ENCODE measurements at places on chromosomes 11 and 22.
A peak's percentile ranks its signal among the peaks of the same experiment; 100 is the strongest.

GRCh38 chr11:117223741-117224689 is 7.9 kb downstream of the PCSK7 start:
- DNase-seq, result no peak

DNA sequence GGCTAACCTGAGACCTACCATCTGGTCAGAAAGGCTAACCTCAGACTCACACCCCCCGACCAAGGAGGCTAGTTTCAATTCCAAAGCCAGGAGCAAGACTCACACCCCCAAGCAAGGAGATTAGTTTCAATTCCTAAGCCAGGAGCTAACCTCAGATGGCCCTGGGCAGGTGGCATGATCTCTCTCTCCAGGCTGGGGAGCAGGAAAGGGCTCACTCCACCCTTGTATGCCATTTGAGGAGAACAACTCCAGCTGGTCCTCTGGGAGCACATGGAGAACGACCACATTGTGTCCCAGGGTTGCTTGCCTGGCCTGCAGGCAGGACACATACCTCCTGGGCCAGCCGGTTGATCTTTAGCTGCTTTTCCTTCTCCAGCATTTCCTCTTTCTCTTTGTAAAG is 32.6 kb downstream of the USH1C start:
- DNase-seq, result no peak

- DNase-seq, result no peak
These were observed 395.9 kb upstream of the CCDC90B start for GRCh38 chr11:83681906-83682610.

DNA sequence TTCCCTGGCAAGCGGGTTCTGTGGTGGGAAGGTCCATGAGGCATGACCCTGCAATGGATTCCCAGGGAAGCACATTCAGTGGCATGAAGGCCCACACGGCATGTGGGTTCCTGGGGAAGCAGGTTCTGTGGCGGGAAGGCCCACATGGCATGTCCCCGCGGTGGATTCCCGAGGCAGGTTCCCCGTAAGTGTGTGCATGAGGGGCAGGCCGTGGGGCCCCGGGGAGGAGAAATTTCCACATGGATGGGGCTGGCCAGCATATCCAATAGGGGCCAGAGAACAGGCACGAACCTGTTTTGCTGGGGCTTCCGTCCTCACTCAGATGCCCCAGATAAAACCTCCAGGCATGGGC is 83.7 kb downstream of the PHF21B start:
- no peak for DNase-seq

DNA sequence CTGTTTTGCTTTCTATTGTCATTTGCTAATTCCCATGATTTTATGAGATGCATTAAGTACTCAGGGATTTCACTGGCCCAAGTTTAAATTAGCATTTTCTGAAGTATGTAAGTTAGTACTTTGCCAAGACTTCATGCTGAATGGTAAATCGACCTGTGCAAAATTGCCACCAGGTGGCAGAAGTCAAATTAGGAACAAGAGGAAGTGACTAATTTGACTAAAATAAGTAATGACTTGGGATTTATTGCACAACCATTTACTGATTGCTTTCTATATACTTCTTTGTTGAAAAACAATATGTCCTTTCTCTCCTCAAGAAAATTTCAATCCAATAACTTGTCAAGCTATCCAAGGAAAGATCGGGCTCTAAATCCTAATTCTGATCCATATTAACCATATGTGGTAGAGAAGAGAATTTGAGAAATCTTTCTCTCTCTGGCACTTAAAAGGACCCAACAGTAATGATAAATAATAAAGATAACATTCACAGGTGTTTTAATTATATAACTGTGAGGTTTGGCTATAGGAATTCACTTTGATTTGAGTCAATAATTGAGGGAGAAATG is 253.7 kb upstream of the CHORDC1 start:
- DNase-seq, result no peak

GRCh38 chr22:43154887-43155536 is 3.7 kb downstream of the TSPO start:
- no peak for DNase-seq

DNA sequence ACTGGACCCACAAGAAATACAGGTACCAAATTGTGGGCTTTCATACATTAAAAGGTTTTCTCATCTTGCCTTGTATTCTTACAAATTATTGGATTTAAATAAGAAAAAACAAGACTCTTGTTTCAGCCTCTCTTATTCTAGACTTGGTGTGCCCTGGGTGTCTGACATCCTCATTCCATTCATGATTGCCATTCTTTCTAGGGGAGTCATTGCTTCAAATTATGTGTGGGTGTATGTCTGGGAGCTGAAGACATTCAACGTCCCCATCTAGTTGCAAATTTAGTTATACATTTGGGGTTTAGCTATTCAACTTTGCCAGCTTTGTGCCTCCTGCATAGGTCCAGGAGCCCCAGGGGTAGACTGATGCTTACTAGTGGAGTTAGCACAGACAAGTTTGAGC is 18.1 kb downstream of the MAML2 start:
- DNase-seq, result no peak

GRCh38 chr11:22742157-22742613 is 75.8 kb downstream of the GAS2 start:
- no peak for DNase-seq

- peak; percentile 33 for DNase-seq
These were observed 340.7 kb downstream of the LARGE1 start for GRCh38 chr22:33579448-33580093.

DNA sequence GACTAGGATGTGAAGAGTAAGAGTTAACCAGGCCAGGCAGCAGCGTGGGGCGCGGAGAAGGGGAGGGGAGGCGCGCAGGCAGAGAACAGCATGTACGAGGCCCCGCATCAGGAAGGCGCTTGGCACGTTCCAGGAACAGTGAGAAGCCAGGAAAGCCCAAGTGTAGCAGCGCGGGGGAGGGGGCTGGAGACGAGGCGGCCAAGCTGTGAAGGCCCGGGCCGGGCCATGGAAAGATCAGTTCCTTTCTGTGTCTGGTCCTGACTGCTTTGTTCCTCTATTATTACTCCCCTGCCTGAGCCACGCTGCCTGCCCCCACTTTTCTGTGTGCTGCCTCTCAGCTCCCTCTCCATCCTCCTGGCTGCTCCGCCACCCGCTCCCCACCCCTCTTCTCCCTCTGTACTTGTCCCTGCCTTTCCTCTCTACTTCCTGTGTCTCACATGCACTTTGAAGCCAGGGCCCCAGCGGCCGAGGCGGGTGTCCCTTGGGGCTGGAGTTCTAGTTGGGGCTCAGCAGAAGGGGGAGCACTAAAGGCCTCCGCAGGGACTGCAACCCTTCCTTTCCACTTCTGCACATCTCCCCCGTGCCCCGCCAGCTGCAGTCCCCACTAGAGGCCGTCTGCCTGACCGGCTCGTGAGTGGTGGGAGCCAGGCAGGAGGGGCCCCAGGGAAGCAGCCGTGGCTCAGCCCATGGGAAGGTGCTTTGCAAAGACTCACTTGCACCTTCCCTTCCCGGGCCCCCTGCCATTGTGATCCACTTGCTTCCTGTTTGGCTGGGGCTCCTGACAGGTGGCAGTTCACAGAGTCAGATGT is 63.7 kb downstream of the PRDM11 start:
- no peak for DNase-seq

GRCh38 chr22:40628354-40629042 is 8.0 kb downstream of the MRTFA start:
- DNase-seq, result no peak

- peak; percentile 45 for DNase-seq
These were observed 1862.9 kb upstream of the RAG2 start for GRCh38 chr11:38460896-38461295.

- DNase-seq, result no peak
These were observed 602 bp downstream of the NAT10 start for GRCh38 chr11:34105957-34106504.

DNA sequence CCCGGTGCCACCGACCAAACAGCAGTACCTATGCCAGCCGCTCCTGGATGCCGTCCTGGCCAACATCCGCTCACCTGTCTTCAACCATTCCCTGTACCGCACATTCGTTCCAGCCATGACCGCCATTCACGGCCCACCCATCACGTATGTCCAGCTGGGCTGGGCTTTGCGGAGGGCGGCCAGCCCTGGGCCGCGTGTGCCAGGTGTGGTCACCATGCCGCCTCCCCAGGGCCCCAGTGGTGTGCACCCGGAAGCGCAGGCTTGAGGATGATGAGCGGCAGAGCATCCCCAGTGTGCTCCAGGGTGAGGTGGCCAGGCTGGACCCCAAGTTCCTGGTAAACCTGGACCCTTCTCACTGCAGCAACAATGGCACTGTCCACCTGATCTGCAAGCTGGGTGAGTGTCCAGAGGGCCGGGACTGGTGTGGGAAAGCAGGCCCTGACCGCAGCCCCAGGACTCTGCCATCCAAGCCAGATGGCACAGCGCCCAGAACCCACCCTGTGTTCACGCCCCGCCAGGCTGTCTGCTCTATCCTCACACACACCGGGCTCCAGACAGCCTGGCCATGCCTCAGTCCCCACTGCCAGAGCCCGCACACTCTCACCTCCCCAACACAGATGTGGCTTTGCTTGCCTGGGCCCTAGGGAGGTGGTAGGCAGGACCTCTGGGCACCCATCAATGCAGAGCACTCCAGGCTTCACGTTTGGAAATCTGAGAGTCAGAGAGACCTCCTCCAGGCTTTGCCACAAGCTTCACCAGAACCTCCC is 77.6 kb downstream of the MED15 start:
- no peak for DNase-seq

- no peak for DNase-seq
These were observed 4.6 kb upstream of the GALR3 start for GRCh38 chr22:37818409-37819104.

DNA sequence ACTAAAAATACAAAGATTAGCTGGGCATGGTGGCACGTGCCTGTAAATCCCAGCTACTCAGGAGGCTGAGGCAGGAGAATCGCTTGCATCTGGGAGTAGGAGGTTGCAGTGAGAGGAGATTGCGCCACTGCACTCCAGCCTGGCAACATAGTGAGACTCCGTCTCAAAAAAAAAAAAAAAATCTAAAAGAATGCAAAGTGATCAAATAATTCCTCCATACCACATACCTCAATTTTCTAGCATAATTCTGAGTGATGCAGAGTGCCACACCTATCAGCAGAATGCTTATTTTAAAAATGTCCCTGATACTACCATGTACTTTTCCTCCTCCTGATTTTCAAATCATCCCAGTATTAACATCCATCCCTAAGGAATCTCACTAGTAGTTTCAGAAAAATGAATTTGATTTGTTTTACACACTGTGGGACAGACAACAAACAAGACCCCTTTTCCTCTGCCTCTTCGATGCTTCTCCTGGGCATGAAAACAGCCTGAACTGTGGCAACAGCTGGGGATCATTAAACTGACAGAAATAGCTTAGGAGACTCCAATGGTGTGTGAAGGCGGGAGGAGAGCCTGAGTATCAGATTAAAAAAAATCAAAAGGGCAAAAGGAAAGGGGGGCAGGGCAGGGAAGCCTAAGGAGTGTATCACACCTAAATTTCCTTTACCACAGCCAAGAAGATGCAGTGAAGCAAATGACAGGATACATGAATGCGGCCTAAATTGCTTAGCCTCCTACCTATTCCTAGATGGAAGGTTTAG is 114.7 kb downstream of the SGSM3 start:
- DNase-seq, result no peak

- DNase-seq, result no peak
These were observed 174.2 kb upstream of the ARHGAP20 start for GRCh38 chr11:110886288-110886970.

GRCh38 chr11:13784855-13785254 is 116.4 kb downstream of the FAR1 start:
- DNase-seq, result no peak

GRCh38 chr11:29173660-29174062 is 843.2 kb downstream of the KCNA4 start:
- DNase-seq, result no peak

GRCh38 chr11:9367551-9367950 is 16.9 kb upstream of the IPO7 start:
- no peak for DNase-seq

DNA sequence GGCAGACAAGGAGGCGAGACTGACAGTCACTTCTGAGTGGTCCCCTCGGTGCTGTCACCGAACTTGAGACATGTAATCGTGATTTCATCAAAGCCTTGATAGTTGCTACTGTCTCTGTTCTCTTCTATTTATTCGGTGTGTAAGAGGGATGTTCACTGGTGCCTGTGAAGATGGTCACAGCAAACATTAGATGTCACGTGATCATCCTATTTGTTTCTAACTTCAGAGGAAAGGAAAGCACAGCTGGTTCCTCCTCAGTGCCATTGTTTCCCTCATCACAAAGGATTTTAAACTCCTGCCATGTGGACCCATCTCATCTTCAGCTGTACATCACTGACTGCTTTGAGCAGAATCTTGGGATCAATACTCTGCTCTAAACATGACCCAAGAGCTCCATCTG is 73.1 kb upstream of the CLMP start:
- no peak for DNase-seq

DNA sequence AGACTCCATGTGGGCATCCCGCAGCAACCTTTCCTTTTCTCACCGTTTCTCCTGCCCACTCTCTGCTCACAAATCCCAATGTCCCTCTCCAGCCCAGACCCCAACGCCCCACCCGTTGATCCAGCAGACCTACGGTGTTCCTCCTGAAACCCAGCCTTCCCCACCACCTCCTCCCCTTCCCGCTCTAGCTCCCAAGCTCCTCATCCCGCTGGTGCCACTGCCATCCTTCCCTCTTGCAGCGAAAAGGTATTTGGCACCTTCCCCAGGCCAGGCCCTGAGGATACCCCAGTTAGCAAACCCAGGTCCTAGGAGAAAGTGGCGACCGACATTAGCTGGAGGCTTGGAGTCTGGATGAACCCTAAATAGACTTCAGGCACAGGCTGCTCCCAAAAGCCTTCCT is 84.0 kb upstream of the RTL6 start:
- DNase-seq, result no peak

- DNase-seq, result no peak
These were observed 19.9 kb downstream of the OR8G5 start for GRCh38 chr11:124276081-124276480.

Data from T1000 (cell line).